ENCODE measurements at places on chromosomes 1 and 21.
A peak's percentile ranks its signal among the peaks of the same experiment; 100 is the strongest.

GRCh38 chr1:171683870-171684269, 31.4 kb upstream of the MYOC start:
- DNase-seq, result no peak

DNA sequence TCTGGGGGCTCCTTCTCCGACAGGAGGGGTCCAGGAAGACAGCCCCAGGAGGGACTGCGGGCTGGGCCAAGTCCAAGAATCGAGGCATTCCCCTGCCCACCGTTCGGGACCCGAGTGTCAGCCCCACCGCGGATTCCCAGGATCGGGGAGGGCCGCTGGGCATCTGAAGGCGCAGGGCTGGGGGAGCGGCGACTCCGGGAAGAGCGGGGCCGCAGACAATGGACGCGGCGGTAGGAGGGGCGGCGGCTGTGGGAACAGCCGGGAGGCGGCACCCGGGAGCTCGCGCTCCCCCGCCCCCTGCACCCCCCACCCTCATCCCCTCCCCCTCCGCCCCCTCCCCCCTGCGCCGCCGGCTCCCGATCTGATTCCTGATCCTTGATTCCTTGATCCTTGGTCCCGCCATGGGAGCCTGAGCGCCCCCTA, at the start of gene VANGL2:
Gene VANGL2, plus strand, starts transcription at position 342 of the 423 bp plus-strand sequence. CDS start 15,274 bp downstream, outside the sequence.
- peak; percentile 28 for DNase-seq

GRCh38 chr1:176897350-176898236, 266.9 kb downstream of the ASTN1 start:
- peak; percentile 63 for DNase-seq

GRCh38 chr1:160236806-160237205, 25.5 kb downstream of the DCAF8 start:
- DNase-seq, result no peak

DNA sequence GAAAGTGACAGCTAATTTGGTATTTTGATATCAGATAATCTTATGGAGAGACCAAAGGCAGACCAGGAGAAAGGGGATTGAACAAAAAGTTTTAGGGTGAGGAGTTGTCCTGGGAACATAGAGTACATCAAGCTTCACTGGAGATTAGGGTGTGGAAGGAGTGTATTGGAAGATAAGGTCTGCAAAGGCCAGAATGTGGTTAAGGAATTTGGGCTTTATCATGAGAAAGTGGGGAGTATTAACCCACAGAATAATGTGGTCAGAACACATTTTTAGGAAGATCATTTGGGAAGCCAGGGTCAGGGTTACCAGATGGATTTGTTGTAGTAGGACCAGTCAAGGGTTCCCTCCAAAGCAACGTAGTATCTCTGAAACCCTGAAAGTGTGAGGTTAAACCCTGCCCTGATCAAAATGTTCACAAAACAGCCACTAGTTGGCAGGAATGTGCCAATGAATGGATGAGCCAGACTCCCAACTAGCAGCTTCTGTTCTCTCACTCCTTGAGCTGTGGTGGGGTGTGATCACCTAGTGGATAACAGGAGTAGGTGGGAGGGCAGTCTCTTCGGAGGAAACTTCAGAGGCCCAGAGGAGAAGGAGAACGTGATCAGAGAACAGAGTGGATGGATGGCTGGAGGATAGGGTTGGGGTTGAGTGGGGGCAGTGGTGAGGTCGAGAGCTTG, 35.8 kb downstream of the SLC2A1 start:
- DNase-seq, result peak; percentile 85

DNA sequence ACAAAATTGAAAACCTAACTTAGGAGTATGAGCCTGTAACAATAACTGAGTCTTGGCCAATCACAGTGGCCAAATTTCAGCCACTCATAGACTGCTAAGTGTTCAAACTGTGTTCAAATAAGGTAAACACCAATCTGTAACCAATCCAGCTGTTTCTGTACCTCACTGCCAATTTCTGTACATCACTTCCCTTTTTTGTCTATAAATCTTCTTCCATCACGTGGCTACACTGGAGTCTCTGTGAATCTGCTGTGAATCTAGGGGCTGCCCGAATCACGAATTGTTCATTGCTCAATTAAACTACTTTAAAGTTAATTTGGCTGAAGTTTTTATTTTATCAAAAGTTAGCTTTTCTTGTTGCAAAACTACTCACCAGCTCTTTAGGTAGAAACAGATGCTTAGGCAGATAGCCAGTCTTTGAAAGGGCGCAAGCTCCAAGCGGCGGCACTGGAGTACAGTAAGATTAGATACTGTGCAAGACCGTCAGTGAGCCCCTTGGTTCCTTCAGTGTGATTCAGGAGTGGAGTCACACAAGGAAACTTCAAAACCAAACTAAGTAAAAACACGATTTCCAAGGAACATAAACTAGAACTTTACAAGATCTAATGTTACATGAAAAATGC, 43.2 kb upstream of the ADGRL2 start:
- DNase-seq, result no peak

GRCh38 chr1:46527474-46528296, 23.8 kb downstream of the KNCN start:
- DNase-seq, result peak; percentile 88

GRCh38 chr1:189616893-189617292, 860.8 kb downstream of the BRINP3 start:
- DNase-seq, result no peak

GRCh38 chr1:69662321-69662720, 94.6 kb downstream of the LRRC7 start:
- no peak for DNase-seq

- no peak for DNase-seq
Observed at GRCh38 chr21:23963454-23963853, 1643.8 kb downstream of the MRPL39 start.

DNA sequence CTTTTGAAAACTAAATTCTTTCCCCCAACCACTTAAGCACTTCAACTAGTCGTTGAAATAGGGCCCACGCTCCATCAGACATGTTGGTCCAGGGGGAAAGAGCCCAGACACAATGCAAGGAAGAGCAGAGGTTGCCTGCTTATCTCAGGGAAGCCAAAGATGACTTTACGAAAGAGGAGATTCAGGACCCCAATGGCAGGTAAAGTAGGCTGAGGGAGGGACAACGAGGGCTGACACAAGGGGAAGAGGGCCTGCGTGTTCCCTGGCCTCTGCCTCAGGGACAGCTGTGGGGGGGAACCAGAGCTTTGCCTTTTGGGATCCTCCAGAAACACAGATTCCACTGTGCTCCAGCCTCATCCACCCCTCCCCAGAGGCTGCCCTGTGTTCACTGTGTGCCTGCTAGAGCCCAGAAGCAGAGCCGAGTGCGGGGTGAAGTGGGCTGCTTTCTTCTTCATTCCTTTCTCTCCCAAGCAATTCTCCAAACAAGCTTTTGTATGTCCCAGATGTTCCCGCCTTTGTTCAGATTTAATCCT, 135.5 kb upstream of the GRIK3 start:
- DNase-seq, result no peak

- DNase-seq, result no peak
Observed at GRCh38 chr1:241972703-241973369, 15.3 kb downstream of the BECN2 start.

- DNase-seq, result peak; percentile 78
Observed at GRCh38 chr1:66253330-66253921, 280.5 kb upstream of the SGIP1 start.

DNA sequence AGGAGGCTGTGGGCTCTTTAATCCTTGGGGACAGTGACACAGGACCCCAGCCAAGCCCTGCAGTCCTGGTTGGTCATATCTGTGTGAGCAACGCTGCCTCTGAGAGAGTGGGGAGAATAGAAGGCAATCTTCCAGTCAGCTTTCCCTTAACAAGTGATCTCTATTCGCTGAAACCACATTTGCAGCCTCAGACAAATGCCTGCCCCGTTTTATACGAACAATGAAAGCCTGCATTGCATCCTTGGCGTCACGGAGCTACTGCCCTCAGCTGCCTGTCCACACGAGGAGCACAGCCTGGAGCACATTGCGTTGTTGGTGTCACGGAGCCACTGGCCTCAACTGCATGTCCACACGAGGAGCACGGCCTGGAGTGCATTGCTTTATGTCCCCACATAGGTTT, 150.2 kb upstream of the ARHGEF16 start:
- DNase-seq, result no peak

- no peak for DNase-seq
Observed at GRCh38 chr1:153886127-153886526, 36.6 kb downstream of the GATAD2B start.

GRCh38 chr1:6148497-6149241, 31.5 kb downstream of the CHD5 start:
- peak; percentile 75 for DNase-seq

DNA sequence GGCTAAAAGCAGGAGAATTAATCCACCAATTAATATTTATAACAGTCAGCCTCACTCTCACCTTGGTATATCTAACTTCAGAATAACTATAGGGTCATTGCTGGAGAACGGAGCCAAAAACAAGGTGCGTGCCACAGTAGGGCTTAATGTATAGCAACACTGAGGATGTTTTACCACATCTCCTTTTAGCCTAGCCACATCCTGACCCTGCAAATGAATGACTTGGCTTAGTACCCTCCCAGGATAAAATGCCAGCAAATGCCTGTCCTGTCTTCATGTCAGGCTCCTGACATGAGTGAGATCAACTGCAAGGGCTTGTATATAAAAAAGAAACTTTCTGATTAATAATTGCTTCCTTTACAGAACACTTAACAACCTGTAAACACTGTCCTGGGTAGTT, 2.7 kb upstream of the CDC42BPA start:
- peak; percentile 30 for DNase-seq

GRCh38 chr1:91700332-91700731, 185.6 kb downstream of the TGFBR3 start:
- no peak for DNase-seq

DNA sequence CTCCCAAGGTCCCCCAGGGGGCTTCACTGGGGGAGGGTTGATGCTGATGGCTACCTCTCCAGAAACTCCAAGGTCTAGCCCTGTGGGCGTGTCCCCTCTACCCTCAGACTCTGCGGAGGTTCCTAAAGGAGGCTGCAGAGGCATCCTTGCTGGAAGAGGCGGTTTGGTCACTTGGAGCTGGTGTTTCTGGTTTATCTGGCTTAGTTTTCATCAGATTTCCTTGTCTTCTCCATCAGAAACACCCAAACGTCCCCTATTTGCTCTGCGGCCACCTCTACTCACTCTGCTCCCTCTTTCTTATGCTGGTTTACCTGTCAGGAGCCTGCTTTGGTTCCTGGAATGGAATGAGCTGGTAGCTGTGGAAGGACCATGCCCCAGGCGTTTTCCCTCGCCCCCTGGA, 2.5 kb downstream of the PKP1 start:
- DNase-seq, result no peak

GRCh38 chr21:8997011-8997440, 1524.4 kb upstream of the TPTE start:
- DNase-seq, result no peak
